ENCODE measurements at places on chromosomes 1 and 21.

DNA sequence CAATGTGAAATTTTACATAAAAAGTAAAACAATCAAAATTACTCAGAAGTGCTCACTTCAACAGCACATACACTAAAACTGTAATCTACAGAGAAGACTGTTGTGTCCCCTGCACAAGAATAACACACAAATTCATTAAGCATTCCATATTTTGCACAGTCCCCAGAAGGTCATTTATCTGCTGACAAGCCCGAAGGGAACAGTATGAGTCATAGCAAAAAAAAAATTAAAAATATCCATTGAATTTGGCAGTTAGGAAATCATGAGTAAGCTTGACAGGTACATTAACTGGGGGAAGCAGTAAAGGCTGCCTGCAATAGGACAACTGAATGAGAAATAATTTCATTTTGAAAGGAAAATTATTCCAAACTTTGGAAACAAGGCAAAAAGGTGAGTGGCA is 3.3 kb upstream of the CACYBP start:
- DNase-seq = no peak

DNA sequence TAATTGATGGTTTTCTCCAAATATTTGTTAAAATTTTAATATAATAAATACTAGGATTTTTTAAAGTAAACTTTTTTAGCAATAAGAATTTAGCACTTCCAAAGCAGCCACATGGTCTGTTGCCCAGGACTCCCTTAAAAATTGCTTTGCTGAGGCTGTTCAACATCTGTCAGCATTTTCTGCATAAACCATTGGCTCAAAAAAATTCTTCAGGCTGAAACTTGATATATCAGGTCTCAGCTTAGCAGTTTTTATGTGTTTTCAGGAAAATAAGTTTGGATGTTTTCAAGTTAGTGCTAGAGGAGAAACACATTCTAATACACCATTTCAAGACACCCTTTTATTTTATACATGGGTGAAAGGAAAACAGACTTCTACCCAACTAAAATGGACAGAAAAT is 69.1 kb upstream of the C1orf105 start:
- no peak for DNase-seq

GRCh38 chr1:89980605-89981004 is 14.3 kb upstream of the ZNF326 start:
- no peak for DNase-seq

DNA sequence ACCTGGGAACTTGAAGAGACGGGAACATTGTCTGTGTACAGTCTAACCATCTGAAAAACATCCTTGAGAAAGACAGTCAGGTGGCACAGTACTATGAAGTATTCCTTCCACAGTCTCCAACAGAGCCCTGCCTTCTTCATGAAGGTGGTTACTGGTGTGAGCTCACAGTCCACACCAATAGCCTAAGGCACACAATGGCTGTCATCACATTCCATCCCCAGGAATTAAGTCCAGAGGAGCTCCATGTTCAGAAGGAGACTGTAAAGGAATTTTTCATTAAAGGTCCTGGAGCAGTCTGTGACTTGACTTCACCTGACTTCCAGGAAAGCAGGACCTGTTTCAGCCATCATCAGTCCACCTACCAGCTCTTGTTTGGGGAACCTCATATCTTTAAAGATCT is 180.2 kb downstream of the C1orf21 start:
- DNase-seq = no peak

- DNase-seq = no peak
Measured at GRCh38 chr21:19171585-19171984, 768.0 kb upstream of the TMPRSS15 start.

DNA sequence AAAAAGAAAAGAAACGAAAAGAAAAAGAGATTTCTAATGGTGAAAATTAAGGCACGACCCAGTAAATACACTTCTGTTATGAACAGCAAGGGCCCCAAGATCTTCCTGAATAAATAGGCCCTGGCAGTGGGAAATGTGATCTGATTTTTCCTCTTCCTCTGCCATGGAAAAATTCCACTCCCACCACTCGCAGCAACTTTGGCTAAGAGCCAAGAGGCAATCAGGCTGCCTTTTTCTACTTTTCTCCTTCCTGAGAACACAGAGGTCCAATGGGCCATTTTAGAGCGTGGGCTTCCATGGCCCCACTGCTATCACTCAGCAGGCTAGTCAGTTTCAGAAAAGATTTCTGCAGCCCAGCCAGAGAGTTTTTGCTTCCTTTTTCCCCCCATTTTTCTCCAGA is 33.7 kb upstream of the AK4 start:
- DNase-seq = no peak

DNA sequence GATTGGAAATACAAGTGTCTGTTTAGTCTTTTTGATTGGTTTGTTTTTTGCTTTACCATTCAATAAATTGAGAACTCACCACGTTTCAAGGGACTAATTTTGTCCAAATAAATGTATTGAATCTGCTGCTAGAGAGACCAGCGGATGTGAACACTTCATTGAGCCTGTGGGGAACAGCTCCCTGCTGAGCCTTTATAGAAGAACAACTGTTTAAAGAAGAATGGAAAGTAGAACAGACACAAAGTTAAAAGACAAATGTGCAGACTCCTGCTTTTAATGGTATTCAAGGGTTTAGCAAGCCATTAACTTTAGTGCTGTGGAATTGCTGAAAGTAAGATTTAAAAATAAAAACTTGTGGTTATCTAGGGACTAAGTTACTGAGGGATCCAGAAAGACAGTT is 817.7 kb upstream of the B3GALT2 start:
- DNase-seq = no peak

DNA sequence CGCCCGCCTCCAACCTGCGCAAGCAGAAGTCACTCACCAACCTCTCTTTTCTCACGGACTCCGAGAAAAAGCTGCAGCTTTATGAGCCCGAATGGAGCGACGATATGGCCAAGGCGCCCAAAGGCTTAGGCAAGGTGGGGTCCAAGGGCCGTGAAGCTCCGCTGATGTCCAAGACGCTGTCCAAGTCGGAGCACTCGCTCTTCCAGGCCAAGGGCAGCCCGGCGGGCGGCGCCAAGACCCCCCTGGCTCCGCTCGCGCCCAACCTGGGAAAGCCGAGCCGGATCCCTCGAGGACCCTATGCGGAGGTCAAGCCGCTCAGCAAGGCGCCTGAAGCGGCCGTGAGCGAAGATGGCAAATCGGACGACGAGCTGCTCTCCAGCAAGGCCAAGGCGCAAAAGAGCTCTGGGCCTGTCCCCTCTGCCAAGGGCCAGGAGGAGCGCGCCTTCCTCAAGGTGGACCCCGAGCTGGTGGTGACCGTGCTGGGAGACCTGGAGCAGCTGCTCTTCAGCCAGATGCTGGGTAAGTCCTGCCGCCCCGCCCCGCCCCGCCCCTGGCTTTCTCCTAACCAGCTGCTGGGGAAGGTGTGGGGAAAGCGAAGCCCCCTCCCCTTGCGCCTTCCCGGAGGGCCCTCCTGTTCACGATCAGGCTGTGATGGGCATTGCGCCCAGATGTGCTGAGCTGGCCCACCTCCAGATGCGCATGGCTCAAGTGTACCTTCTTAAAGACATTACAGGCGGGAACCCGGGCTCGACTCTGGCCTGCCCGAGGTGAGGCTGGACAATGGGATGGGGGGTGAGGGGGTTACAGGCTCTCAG is 110.2 kb downstream of the NAV1 start:
- no peak for DNase-seq

DNA sequence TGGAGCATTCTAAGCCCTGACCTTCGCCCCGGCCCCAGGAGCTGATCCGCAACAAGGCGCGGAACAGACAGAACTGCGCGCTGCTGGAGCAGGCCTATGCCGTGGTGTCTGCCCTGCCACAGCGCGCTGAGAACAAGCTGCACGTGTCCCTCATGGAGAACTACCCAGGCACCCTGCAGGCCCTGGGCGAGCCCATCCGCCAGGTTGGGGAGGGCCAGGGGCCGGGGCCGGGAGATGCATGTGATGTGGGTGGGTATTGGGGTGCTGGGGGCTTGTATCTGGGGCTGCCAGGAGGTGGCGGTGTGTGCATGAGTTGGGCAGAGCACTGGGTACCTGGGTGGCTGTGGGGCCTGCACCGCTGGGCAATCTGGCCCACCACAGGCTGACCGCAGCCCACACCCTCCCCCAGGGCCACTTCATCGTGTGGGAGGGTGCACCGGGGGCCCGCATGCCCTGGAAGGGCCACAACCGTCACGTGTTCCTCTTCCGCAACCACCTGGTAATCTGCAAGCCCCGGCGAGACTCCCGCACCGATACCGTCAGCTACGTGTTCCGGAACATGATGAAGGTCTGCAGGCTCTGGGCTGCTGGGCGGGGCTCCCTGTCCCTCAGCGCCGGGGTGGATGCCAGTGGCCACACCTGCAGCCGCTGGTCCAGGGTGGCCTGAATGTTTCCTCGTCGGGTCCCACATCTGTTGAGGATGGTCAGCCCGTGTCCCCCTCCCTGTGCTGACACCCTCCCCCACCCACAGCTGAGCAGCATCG is 65.8 kb downstream of the TRIM11 start:
- DNase-seq = no peak

- no peak for DNase-seq
Measured at GRCh38 chr1:211843018-211843417, 12.5 kb upstream of the LPGAT1 start.

- DNase-seq = no peak
Measured at GRCh38 chr1:55276671-55277376, 61.7 kb upstream of the USP24 start.

- DNase-seq = no peak
Measured at GRCh38 chr1:225343618-225344017, 84.2 kb downstream of the LBR start.

DNA sequence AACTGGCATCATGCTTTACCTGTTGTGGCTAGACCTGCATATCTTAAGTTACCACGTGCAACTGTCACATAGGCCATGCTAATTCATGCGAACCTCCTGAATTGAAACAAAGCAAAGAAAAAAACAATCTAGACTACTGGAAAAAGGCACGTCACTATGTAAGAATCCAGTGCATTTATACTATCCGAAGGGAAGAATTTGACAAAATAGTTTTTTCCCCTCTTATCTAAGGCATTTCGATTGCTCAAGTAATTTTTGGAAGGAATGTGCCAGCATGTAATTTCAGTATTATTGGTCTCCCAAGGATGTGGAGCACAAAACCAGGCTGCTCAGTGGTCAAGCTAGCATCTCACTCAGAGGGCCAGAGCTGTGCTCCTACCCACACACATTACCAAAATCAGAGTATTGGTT is 31.5 kb upstream of the C1orf198 start:
- no peak for DNase-seq

GRCh38 chr1:110749960-110750359 is 75.2 kb upstream of the KCNA3 start:
- DNase-seq = no peak

DNA sequence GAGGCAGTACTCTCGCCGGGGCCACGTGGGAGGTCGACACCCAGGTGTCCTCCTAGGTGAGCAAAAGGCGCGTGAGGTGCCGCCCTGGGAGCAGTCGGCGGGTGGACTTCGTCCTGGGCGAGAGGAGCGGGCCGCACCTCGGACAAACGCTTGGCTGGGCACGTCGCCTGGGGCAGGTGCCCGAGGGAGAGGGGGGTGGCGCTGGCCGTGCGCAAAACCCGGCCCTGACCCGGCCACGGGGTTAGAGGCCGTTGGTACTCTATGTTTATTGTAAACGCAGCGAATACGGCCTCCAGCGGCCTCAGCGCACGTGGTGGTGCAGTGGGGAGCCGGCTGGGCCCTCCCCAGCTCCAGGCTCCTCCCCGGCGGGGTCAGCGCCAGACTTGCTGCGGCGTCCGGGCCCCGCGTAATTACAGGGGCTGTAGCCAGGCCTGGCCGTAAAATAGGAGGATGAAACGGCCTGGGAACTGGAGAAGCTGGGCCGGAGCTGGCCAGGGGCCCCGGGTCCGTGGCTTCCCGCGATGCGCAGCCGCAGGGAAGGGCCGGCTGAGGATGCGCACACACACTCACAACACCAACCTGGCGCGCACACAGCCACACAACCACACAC is 1.6 kb upstream of the EFNA1 start:
- no peak for DNase-seq

DNA sequence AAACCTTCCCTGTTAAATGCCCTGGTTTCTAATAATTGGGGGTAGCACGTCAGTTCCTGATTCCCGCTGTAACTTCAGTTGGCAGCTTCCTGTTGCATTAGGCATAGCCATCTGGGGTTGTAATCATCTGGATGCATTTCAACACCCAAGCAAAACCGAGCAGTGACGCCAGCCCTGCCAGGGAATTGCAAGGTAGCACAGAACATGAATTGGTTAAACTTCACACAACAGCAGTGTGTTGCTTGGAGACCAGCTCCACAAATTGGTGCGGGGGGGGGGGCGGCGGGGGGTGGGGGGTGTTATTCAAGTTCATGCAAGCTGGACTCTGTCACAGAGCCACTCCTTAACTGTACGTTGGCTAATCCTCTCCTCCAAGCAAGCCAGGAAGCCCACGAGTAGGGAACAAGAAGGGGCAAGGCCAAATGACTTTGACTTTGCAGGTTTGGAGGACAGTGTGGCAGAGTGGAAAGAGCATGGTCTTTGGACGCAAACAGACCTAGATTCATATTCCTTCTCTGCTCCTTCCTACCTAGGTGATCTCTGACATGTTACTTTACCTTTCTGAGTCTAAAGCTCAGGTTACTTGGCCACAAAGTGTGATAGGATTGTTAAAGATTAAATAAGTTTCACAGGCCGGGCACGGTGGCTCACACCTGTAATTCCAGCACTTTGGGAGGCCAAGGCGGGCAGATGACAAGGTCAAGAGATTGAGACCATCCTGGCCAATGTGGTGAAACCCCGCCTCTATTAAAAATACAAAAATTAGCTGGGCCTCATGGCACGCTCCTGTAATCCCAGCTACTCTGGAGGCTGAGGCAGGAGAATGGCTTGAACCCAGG is 4.7 kb downstream of the LAX1 start:
- DNase-seq = no peak

DNA sequence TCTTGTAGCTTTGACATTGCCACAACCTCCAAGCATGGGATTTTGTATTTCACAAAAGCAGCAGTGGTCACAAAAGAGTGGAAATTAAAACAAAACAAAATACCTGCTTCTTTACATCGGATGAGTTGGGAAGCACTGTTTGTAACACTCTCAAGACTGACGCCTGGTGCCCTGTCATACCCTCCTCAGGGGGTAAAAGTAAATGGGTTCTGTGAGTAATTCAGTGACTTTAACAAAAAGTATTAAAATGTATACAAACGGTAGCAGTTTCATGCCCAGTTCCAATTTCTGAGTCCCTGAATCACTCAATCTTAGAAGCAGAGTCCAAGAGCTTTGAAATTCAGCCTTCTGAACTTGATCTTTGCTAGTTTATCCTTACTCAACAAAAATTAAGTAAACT is 152.5 kb downstream of the TIAM1 start:
- no peak for DNase-seq

DNA sequence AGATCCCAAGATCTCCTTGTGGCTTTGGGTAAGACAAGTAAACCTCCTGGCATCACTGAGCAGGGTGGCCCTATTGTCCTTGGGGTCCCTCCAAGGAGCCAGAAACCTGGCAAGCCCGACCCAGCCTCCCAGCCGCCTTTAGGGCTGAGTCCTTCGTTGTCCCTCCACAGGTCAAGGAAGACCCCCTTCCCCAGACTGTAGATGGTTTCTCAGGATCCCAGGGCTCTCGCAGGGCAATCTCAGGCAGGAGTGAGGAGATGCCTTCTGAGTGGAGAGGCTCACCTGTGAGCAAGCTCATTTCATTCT is 71.6 kb upstream of the CSF3R start:
- DNase-seq = no peak

- no peak for DNase-seq
Measured at GRCh38 chr1:202351725-202352124, 3.2 kb downstream of the PPP1R12B start.

GRCh38 chr21:46555225-46555617 is 49.7 kb downstream of the S100B start:
- no peak for DNase-seq

Data from stimulated activated CD4-positive, alpha-beta T cell treated with anti-CD3 and anti-CD28 coated beads, Interleukin-4, amount 100 ng/mL, for 48 hours (primary cell).